Motor neuron (in vitro differentiated cells): ENCODE measurements at places on chromosomes 6 and 20. TPM values are rescaled to one million over a fixed set of nuclear protein-coding genes. Genes with fewer than 3 reads are reported as not detected.
A peak's percentile ranks its signal among the peaks of the same experiment; 100 is the strongest.

GRCh38 chr6:35603326-35604202, 85.2 kb downstream of the FKBP5 start:
- no peak for ATAC-seq

GRCh38 chr6:92495242-92495641, 924.1 kb downstream of the EPHA7 start:
- ATAC-seq = peak; percentile 35

DNA sequence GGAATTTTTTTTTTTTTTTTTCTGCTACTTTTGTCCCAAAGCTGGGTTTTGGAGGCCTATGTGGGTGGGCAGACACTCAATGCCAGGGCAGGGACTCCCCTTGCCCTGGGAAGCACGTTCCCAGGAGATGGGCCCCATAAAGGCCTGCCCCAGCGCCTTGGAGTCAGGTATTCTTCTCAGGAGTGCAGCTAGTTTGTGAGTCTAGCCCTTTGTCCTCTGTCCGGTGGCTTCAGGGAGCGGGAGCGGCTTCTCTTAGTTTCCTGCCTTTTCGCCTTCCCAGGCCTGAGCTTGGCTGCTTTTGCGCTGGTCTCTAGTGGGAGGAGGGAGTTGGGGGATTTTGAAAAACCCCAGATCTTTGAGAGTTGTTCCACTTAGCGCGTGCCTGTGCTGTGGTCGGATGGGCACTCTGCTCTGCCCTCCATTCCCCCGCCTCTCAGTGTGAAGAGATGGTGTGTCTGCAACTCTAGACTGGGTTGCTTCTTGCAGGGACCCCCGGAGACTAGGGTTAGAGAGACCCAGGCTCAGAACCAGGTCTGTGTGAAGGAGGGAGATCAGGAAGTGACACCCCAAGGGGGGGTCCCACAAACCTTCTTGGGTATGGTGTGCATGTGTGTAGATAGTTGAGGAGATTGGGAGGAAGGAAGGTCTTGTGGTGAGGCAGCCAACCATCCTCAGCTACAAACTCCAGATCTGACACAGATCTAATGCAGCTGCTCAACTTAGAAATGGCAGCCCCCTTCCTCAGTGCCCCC, 1.3 kb downstream of the PLCG1 start:
- ATAC-seq = no peak

- peak; percentile 73 for ATAC-seq
Measured at GRCh38 chr6:52046456-52046855, 41.0 kb downstream of the PKHD1 start.

GRCh38 chr6:146361128-146361924, 182.3 kb upstream of the RAB32 start:
- no peak for ATAC-seq

- ATAC-seq = no peak
Measured at GRCh38 chr6:3260772-3261517, 2.2 kb downstream of the PSMG4 start.

DNA sequence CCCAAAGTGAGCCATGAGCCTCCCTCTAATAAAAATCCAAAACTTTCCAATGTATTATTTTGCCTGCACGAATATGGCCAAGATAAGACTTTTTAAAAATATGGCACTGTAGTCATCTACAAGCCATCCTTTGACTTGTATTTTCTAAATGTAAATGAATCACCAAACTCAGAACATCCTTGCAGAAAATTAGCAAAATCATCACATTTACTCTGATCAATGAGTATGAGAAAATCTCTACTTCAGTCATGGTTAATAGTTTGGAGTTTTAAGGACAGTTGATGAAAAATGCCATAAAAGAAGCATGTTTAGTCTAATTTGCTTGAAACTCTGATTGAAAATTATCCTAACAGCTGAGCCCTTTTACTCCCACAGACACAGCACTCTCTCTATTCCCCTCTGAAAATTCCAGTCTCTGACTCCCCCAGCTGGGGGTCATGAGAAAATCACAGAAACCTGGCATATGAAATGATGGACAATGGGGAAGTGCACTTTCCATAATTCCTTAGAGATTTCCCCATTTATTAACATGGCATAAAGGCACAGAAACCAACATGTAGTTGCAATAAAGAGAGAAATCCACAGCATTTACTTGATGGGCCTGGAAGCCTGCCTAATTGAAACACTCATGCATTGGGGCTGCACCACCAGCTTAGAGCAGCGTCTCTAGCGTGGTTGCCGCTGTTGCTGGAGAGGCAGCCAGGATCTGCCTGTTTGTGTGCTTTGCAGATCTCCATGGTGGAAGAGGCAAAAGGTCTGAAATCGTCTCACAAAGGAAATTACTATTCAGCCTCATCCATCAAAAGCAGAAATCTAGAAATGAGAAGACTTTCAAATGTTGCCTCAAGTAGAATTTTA, 214.0 kb downstream of the WDR27 start:
- peak; percentile 90 for ATAC-seq

CD83 gene
- 3.3 and 3.9 TPM in 2 replicates for total RNA-seq

RRAGD gene
- total RNA-seq = 14.3 and 15.5 TPM in 2 replicates

GRCh38 chr20:47198254-47198671, 158.2 kb downstream of the ZMYND8 start:
- no peak for ATAC-seq

SLC22A16 gene
- 0.08 and 0.91 TPM in 2 replicates for total RNA-seq

DNA sequence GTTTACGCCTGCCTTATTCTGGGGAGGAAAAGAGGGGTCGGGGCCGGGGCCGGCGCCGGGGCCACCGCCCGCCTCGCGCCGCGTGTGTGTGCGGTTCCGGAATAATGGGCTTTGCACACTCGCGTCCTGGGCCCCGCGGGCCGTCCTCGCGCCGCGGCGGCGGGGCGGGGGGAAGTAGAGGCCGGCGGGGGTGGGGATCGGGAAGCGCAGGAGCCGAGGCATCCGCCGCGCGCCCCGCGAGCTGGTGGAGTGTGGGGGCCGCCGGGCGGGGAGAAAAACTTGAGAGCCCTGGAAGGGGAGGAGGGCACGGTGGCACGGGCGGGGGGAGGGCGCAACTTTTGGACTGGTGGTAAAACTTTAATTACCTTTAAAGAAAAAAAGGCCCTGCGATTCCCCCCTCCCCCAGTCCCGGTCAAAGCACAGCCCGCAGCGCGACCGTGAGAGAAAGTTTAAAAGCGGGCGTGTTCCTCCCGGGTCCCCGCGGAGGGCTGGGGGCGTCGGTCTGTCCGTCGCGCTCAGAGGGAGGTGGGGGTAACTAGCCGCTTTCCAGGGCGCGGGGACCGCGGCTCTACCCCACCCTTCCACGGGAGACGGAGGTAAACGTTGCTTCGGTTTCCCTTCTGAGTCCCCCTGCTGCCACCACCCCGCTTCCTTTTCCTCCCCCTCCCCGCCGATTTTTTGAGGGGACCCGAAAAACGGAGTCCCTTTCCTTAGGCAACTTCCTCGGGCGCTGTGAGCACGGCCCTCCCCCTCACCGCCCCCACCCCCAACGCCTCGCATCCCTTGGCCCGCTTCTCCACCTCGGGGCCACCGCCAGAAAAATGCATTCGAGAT, 1.9 kb downstream of the L3MBTL3 start:
- no peak for ATAC-seq

- ATAC-seq = no peak
Measured at GRCh38 chr20:23438661-23439060, 824 bp upstream of the CSTL1 start.

TCF21 gene
- total RNA-seq = 0.38 and 0.73 TPM in 2 replicates

DNA sequence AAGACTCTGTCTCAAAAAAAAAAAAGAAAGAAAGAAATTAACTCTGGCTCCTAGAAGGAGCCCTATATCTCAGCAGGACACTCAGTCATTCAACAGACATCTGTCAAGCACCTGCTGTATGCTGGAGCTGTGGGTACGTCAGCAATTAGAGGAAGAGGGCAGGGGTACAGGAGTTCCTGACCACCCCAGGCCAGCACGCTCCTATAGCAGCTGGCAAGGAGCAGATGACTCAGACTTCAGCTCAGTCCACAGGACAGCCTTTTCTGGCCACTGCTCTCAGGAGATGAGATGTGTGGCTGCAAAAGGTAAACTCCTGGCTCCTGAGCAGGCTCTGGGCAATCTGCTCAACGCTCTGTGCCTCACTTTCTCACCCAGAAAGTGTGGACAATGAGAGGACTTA, 1.7 kb upstream of the RTEL1 start:
- ATAC-seq = no peak

DNA sequence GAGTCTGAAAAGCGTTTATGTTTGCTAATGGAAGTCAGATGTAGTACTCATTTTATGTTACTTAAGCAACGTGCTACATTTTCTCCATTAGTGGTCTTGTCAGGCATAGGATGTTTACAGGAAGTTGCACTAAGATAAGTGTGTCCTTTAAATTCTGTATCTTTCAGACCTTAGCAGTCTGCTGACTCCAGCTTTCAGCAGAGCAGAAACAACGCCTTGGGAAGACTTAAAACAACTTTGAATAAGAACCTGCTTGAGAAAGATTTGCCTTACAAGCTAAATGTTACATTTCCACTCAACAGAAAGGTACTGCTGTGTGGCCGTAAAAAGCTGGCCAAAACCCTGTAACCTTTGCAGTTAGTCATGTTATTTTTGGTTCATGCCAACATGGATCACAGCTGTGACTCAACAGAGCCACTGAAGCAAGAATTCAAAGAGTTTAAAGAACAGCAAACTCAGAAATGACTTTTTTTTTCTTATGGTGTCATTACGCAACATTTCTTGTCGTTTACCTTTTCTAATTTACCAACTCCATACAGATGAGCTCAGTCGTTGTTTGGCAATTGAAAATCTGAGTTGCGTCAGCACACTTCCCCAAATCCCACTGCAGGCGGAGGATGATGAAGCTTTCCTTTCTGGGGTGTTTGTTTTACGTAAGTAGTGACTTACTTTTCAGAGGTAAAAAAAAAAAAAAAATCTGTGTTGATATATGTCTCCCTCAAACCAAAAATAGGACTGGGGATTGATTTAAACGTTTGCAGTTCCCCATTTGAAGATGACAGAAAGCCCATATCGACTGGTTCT, 27.9 kb upstream of the BMP6 start:
- ATAC-seq = no peak

DNA sequence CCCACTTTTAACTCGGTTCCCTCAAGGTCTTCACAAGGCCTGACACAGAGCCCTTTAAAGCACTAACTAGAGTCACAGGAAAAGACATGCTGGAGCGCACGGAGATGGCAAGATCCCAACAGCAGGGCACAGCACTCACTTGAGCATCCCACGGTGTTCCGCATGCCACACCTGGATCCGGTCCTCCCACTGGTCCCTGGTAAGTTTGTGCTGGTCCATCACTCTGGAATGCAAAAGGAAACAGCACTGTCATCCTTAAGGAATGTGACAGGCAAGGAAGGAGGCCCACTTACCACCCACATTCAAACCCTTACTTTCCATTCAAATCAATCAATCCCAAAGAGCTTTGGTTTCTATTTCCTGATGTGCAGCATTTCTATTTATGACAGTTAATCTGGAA, 34.7 kb downstream of the EZR start:
- no peak for ATAC-seq

GRCh38 chr20:32894026-32894483, 35.3 kb downstream of the EFCAB8 start:
- peak; percentile 83 for ATAC-seq

GRCh38 chr6:149545258-149545753, 537 bp downstream of the PPIL4 start:
- peak; percentile 18 for ATAC-seq

GRCh38 chr6:139349464-139350020, 24.9 kb downstream of the CITED2 start:
- no peak for ATAC-seq

HRH3 gene
- 1.9 and 2.4 TPM in 2 replicates for total RNA-seq

GRCh38 chr20:50540620-50541605, 30.7 kb downstream of the PTPN1 start:
- ATAC-seq = no peak

GRCh38 chr6:45078432-45078831, 249.7 kb upstream of the RUNX2 start:
- ATAC-seq = no peak

DNA sequence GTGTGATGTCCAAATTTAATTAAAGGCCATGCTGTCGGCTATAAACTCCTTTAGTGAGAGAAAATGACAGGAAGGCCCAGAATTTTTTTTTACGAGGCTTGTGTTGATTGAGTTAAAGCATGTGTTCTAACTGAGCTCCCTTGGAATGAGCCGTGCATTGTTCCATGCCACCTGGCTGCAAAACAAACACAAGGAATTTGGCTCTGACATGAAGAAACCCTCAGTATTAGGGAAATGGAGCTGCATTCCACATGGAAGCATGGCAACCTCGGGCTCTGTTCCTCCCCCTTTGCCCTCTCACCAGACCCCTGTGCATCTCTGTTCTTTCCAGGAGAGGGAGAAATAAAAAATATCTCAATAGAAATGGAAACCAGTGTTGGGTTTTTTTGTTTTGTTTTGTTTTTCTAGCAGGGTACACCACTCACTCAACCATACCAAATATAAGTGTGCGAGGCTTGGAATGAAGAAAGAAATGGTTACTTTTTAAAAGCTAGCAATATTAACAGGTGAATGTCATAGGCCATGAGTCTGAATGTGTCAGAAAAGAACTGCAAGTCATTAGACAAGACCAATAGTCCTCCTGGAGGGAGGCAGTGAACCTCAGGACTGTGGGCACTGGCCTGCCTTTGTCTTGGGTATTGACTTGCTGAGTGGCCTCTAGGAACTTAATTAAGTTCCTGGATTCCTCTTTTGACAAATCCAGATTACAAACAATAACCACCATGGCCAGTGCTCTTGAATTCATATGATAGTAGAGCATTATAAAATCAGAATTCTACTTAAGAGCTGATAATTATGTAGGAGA, 935.1 kb downstream of the KIF16B start:
- no peak for ATAC-seq

HLA-DOB gene
- total RNA-seq = 0.14 TPM in 1 of 2 replicates, not detected in the other

DNA sequence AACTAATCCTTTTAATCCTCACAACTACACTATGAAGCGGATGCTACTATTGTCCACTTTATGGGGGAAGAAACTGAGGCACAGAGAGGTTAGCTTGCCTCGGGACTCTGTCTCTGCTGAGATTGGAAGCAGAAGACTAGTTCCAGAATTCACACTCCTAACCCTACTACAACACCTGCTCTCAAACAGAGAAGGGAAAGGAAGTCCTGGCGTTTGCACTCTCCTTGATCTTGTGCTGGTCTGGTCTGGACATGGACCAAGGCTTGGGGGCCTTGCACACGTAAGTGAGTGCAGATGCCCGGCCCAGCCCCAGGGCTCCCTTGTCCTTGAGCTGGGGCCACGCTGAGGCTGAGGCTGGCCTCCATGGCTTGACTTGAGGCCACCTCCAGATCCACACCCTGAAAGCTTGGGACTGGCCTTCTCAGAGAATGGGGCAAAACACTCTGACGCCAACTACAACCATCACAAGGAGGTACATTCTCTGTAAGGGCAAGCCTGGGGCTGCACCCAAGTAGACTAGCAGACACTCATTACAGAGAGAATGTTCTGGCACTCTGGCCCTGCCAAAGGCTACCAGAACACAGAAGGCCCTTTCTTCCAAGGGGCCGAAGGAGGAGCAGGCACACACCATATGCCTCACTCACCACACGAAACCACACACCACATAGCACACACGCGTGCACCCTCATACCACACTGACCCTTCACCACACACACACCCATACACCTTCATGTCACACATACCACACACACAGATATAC, 33.3 kb upstream of the EZR start:
- ATAC-seq = no peak

DNA sequence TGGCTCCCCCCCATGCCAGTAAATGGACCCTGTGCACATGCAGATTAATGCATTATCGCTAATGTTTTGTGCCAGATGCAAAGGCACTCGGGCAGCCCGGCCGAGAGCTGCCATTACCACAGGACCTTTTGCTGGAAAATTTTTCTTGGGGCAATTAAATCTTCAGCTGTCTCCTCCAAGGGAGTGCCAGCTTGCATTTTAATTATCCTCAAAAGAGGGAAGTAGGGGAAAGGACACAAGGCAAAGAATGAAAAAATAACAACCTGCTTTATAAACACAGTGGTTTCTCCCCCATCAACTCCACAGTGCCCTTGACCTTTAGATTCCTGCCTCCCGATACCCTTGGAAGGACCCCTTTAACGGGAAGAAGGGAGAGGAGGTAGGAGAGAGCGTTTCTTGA, 48.2 kb downstream of the PDYN start:
- no peak for ATAC-seq
